ENCODE measurements at places on chromosomes 3 and 15.

GRCh38 chr15:48940508-48940907 lies 23.2 kb downstream of the SHC4 start:
- no peak for DNase-seq

DNA sequence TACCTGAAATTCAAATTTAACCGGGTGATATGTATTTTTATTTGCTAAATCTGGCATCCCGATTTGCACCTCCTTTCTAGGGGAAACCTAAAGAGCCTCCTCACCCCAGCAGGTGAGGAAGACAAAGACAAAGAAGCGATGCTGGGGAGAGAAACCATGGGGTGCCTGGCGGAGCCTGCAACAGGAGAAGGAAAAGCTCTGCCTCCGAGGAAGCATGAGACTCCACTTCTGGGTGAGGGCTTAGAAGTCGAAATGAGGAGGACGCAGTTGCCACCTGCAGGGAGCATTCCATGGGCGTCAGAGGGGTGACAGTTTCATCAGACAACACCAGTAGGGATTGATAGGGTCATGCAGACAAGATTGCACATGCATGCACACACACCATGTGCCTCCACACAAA lies 30.5 kb upstream of the LYZL4 start:
- DNase-seq = no peak

DNA sequence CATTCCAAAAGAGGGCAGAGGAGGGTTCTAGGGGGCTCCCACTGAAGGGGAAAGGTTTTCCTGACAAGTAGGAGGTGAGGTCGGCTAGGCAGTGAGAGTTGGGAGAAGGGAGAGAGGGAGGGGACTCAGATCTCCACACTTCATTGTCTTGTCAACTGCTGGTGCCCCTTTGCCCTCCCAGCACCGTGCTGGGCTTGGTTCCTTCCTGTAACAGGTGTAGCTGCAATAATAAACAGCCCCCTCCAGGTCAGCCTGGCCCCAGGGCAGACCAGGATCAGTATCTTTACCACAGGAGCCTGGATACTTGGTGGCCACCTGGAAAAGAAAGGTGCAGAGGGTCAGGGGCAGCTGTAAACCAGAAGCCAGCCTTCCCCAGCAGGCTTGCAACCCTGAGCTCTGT lies 2.9 kb upstream of the KCTD6 start:
- DNase-seq = no peak

GRCh38 chr15:91871837-91872236 lies 18.3 kb downstream of the SLCO3A1 start:
- DNase-seq = no peak

GRCh38 chr3:194373899-194374298 lies 4.4 kb upstream of the LRRC15 start:
- DNase-seq = no peak

- DNase-seq = no peak
Observed at GRCh38 chr3:9165421-9165820, 84.0 kb downstream of the SRGAP3 start.

- DNase-seq = no peak
Observed at GRCh38 chr3:112773864-112774263, 72.8 kb downstream of the CD200R1L start.

DNA sequence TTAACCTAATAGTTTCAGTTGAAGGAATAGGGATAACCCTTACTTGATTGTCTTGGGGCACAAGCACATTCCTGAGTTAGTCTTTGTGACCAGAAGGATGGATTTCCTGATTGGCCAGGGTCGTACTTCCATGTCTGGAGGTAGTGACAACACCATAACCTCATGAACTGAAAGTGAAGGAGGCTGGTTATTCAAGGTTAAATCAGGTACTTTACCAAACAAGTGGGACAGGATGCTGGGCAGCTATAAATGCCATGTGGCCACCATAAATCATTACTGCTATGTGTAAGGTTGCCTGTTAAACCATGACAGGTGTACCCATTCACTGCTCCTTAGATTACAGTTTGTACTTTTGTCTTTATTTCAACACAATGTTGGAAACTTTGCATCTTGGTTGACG lies 128.3 kb upstream of the SAMMSON start:
- DNase-seq = no peak

DNA sequence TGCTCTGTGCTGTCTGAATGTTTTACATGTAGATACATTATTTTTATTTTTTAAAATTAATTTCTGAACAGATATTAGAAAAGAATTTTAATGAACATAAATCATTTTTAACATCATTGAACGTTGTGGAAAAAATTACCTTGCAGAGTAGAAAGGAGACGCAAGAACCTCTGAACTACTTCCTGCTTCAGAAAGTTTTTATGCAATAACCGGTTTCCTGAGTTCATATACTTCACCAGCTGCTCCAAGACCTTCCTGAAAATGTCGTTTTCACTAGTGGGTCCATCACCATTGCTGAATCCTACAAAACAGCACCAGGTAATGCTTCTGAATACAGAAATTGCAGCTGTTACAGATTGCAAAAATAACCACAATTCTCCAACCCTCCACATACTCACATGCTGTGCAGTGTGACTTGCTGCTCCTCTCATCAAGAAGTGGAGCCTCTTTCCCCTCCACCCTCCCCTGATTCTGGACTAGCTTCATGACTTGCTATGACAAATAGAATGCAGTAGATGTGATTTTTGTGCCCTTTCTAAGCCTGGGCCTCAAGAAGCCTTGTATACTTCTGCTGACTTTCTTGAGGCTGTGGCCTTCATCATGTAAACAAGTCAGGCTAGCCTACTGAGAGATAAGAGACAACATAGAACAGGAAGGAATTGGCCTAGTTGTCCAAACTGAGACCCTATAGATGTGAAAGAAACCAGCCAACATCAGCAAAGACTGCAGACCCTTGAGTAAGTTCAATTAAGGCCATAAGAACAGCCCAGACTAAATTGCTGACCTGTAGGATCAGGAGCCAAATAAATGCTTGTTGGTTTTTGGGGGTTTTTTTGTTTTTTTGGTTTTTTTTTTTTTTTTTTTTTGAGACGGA lies 80.4 kb downstream of the TRANK1 start:
- DNase-seq = no peak

GRCh38 chr3:64901522-64901885 lies 213.7 kb upstream of the ADAMTS9 start:
- DNase-seq = no peak

DNA sequence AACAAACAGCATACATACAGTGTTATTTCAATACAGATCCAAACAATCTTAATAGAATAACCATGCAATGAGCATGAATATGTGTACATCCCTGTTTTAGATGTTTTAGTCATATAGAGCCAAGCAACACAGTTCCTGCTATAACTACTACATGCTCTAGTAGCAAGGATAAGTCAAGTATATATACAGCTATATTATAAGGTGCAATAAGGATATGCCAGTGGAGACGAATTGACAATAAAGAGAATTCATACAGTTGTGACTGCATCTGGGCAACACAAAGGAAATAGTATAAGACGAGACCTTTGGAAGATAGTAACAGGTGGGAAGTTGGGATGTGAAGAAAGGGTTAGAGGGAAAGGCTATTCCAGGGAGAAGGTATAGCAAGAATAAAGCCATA lies 103.4 kb downstream of the TPRG1 start:
- DNase-seq = no peak
